ENCODE measurements at places on chromosomes 3 and 15. TPM values are rescaled to one million over a fixed set of nuclear protein-coding genes. Genes with fewer than 3 reads are reported as not detected.

CAV3 gene
- total RNA-seq, result not detected

HGD gene
- 3.0 TPM for total RNA-seq

TUBGCP5 gene
- total RNA-seq, result 35.9 TPM

SPESP1 gene
- 6.0 TPM for total RNA-seq
